ENCODE measurements at places on chromosomes 1 and 21. TPM values are rescaled to one million over a fixed set of nuclear protein-coding genes. Genes with fewer than 3 reads are reported as not detected.

Gene S100A7A
- not detected for total RNA-seq

Gene SYCP1
- total RNA-seq = not detected

GRCh38 chr1:12383786-12384185 is 154.0 kb downstream of the VPS13D start:
- no peak for DNase-seq
- peaks cover 63% of the 10 kb centered on the region for H3K36me3 ChIP-seq
- no peak overlapping the region for H3K4me3 ChIP-seq
- peak overlapping the region; percentile 33 for H3K27ac ChIP-seq

DNA sequence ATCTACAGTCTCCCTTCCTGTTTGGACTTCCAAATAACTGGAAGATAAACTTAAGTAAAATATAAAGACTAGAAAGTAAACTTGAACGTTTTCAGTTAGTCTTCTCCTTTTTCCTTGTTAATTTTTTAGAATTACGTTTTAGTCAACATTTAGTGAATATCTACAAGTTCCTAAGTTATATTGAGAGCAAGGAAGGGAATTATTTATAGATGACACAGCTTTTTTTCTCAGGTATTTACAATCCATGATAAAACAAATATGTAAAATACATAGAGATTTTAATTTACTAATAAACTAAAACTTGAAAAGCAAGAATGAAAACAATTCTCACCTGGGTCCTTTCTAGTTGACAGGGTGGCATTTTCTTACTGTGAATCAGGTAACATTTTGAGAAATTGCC is 89.5 kb downstream of the CLEC20A start:
- H3K4me1 ChIP-seq = no peaks in the 10 kb centered on the region
- peaks cover 32% of the 10 kb centered on the region for H3K36me3 ChIP-seq
- no peaks in the 10 kb centered on the region for H3K27me3 ChIP-seq
- DNase-seq = no peak
- no peak overlapping the region for H3K4me3 ChIP-seq

GRCh38 chr1:203178083-203178482 is 2.5 kb upstream of the MYBPH start:
- no peak for DNase-seq
- H3K27ac ChIP-seq = peak overlapping the region; percentile 60
- no peak overlapping the region for H3K4me3 ChIP-seq
- H3K27me3 ChIP-seq = no peaks in the 10 kb centered on the region
- H3K36me3 ChIP-seq = no peaks in the 10 kb centered on the region
